ENCODE measurements at places on chromosomes 2 and 18.

DNA sequence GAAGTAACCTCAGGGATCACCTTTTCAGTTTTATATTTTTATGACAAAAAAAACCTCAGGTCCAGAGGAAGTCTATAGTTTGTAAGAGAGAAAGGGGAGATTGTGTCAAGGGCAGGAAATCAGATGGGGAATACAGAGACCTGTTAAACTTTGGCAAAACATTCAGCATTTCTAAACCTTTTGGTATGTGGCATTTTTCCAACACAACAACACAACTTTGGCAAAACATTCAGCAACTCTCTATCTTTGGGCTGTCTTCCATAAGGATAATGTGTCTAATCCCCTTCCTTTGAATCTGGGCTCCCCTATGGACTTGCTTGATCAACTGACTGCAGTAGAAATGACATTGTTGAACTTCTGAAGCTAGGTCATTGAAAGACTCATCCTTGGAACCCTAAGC lies 220.6 kb upstream of the CCDC68 start:
- peak; percentile 56 for DNase-seq

DNA sequence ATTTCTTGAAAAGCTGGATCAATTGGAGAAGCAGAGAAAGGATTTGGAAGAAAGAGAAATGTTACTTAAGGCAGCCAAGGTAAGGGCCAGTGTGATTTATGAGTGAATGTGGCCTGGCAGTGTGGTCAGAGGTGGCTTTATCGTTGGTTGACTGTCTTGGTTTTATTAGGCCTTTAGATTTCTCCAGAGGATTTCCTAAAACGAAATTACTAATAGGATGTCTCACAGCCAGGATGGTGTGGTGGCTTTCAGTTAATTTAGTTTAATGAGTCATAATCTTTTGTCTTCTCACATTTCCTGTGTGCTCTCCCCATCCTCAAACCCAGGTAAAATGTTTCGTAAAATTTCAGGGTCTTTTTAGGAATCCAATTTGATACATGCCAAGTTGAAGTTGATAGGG lies 100.8 kb downstream of the TAF4B start:
- no peak for DNase-seq

GRCh38 chr2:235468978-235469655 lies 24.7 kb upstream of the AGAP1 start:
- DNase-seq, result peak; percentile 87

DNA sequence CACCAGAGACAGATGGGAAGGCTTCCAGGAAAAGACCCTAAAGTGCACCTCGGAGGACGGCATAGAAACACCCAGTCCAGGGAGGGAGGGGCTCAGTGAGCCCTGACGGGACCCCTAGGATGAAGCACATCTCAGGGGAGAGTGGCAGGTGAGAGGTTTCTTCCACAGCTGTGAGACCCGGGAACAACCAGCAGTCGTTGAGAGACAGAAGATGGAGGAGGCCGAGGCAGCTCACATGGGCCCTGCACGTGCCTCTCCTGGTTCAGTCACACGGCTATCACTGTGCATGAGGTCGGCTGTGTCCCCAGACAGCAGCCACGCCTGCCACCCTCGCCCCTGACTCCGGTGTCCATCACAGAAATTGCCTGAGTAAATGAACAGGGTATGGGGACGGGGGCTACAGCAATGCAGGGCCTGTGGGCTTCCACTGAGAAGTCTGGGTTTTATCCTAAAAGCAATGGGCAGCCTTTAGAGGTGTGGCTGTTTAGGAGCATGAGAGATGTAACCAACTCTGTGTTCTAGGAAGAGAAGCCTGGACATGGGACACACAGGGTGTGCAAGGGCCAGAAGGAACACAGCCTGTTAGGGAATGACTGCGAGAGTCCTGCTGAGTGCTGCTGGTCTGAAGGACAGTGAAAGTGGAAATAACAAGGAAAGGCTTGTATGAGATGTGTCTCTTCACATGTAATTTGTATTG lies 102.0 kb downstream of the TMEM18 start:
- DNase-seq, result no peak

DNA sequence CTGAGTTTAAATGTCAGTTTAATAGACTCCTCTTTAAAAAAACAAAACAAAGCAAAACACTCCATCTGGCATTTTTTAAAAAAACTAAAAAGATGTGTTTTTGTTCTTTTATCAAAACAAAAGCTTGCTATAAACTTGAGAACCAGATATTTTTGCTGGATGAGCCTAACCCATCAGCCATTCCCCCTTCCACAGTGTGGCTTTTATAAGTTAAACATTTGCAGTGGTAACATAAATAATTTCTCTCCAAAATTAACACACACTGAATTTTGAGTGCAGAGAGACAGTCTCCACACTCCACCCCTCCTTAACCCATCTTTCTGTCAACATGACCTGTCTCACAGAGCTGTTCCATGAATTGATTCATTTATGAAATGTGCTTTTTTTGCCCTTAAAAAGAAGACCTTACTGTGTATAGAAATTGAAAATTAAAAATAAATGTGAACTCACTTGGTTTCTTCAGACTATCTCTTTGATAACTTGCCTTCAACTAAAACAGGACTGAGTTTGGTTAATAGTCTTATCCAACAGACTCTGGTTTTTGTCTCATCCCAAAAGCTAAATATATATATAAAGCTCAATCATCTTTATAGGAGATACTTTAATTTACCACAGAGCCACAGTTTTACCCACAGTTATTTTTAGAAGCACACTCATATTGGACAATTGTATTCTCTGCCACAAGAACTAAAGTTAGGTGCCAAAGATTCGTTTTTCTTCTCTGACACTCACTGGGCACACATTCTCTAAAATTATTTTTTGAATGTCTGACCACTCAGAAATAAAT lies 64.8 kb upstream of the STK39 start:
- DNase-seq, result no peak

- DNase-seq, result no peak
Observed at GRCh38 chr18:32696376-32696775, 76.4 kb downstream of the KLHL14 start.

GRCh38 chr2:64637000-64637635 lies 16.6 kb downstream of the SERTAD2 start:
- DNase-seq, result no peak

DNA sequence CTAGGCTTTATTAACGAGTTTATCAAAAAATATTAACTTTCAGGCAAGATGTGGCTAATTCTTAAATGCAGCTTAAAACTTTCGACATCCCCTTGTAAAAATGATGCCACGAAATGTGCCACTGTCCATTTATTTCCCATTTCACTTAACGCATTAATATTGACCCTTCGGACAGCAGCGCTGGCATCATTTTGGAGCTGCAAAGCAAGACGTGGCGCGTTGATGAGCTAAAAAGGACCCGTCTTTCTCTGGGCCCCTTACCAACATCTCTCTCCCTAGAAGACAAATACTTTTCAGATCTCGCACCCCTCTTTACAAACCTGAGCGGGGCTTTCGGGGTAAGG lies 367.9 kb downstream of the MTX2 start:
- DNase-seq, result no peak
